Activated naive CD4-positive, alpha-beta T cell treated with anti-CD3 and anti-CD28 coated beads, Interleukin-2, amount 50 U/mL, for 16 hours (primary cell): ENCODE measurements at places on chromosomes 2 and 18.

DNA sequence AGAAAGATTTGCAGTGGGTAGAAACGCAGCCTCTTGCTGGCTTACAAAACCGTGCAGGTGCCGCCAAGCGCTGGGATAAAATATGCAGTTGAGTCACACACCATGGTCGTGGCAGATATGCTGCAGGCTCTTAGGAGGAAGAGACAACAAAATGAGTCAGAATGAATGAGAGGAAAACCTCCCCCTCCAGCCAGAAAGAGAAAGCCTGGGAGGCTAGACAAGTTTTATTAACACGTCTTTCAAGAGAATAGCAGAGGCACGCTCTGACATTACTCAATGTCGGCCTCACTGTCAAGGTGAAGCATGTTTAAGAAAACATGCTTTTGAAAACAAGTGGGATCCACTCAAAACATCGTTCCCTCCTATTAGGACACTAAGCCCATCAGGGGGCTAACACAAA lies 37.1 kb upstream of the ZCCHC2 start:
- DNase-seq: no peak

- no peak for DNase-seq
Measured at GRCh38 chr2:218513676-218514075, 54.5 kb downstream of the USP37 start.

GRCh38 chr18:69557282-69557681 lies 156.6 kb downstream of the DOK6 start:
- DNase-seq: no peak

- DNase-seq: peak; percentile 66
Measured at GRCh38 chr2:233081232-233081730, 21.1 kb downstream of the INPP5D start.

DNA sequence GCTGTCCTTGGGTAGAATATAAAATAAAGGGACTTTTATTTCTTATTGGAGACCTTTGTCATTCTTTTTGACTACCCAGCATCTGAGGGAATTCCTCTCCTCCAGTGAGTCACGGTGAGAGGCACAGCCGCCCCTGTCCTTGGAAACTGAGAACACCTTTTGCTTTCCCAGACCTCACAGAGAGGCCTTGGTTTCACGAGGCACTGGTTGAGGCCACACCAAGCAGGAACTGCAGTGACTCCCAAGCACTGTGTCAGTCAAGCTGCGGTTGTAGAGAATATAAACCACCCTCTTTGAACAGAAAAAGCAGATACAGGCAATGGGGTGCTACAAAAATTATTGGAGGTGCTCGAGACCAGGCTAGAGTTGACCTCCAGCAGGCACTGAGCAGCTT lies 16.4 kb downstream of the PRKAG3 start:
- DNase-seq: no peak

- no peak for DNase-seq
Measured at GRCh38 chr2:232411901-232412629, 5.4 kb downstream of the ALPG start.

DNA sequence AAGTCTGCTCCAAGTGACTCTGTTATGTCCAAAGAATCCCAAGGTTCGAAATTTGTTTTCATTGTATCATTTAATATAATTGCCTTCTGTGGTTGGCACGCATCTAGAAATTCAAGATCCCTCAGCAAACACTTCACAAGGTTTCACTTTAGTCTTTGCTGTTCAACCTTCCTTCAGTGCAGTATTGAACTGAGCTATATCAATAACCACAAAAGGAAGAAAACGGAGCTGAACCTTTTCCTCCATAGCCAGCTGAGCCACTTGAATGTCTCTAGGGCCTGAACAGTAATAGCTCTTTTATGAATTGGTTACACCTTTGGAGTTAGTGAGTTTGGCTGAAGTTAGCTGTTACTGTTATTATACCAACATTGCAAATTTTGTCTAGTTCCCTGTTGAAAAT lies 357.7 kb upstream of the HNRNPA3 start:
- no peak for DNase-seq

DNA sequence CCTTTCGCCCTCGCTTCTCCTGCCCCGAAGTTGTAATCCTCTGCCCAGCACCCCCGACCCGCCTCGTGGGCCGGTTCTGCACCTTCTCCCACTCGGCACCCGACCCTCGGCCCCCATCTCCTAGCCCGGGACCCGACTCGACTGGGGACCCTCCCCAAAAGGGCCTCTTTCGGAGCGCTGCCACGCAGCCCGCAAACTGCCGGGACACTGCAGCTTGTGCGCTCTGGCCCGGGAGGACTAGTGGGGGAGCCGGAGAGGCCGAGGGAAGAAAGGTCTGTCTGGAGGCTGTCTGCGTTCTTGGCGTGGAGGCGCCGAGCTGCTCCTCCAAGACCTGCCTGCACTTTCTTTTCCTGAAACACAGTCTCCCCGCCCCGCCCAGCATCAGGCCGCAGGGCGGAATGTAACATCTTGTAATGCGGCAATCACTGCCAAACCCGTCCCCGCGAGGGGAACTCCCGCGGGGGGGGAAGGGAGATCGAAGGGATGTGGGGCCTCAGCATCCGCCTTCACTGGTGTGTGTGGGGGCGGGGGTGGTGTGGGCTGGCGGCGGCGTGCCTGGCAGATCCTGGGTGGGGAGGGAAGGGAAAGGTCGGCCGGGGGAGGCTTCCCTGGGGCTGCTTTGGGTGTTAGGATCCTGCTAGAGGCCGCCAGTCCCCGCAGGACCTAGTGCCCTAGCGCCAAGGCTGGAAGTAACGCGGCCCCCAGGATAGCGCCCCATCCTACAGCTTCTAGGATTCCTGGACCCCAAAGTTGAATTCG lies 7.4 kb downstream of the DLX2 start:
- DNase-seq: peak; percentile 61

GRCh38 chr2:238131761-238132462 lies 6.6 kb upstream of the KLHL30 start:
- no peak for DNase-seq

DNA sequence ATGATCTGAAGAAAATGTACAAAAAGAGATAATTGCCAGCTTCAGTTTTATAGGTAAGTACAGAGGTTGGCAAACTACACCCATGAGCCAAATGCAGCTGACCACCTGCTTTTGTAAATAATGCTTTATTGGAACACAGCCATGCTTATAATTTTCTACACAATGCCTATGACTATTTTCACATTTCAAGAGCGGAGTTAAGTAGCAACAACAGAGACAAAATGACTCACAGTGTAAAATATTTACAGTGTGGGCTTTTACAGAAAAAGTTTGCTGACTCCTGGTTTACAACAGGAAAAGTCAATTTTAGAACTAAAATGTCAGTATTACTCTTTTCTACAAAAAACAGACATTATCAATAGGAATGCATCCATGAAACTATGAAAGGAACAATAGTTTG lies 26.0 kb downstream of the CWC22 start:
- DNase-seq: no peak

DNA sequence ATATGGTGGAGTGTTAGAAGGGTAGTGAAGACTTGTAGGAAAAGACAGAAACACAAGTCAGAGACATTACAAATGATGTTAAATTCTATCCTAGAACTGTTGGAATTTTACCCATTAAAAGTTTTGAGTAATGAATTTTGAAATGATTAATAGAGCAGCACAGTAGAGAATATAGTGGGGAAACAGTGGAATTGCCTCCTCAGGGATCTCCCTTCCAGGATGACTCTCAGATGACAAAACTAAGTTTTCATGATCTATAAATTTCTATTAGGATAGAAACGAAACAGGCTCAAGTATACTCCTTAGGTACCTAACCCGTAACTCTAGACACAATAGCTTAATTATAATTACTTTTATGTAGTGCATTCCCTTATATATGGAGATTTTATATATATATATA lies 86.7 kb downstream of the DPP4 start:
- DNase-seq: no peak

DNA sequence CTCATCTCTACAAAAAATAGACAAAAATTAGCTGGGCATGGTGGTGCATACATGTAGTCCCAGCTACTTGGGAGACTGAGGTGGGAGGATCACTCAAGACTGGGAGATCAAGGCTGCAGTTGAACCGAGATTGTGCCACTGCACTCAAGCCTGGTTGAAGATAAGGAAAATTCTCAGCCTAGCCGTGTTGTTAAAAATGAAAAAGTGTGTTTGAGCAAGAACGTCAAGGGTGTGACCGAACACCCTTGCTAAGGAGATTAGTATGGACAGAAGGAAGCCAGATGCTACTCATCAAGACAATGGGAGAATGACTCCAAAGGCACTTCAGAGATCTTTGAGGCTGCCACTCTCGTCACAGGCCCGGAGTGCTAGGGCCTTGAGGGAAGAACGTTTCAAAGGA lies 70.0 kb upstream of the NDUFV2 start:
- no peak for DNase-seq

- no peak for DNase-seq
Measured at GRCh38 chr18:74778191-74778847, 180.6 kb downstream of the ZNF407 start.

DNA sequence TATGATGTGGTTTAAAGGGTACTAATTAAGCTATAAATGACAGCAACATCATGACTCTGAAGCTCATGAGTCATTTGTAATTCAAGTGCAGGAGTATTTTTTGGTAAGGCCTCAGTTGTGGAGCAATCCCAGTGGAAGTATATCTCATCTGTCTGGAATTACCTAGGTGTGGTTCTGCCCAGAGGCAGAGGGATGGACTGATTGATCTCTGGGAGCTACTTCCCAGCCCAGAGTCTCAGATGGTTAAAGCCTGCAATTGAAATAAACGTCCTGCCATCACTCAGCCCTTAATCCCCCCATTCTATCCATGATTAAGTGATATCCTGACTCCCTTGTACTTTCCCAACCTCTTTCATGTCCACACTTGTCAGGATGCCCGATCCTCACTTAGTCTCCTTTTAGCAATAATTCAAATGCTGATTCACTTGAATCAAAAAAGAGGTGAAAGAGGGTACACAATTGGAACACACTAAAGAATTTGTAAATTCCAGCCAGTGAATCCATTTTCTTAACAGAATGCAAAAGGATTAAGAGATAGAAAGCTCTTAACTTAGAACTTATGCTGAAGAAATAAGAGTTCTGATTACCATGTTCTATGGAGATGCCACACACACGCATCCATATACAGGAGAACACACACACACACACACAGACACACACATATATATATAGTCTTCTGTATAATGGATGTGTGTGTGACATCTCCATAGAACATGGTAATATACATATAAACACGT lies 664.4 kb downstream of the NYAP2 start:
- no peak for DNase-seq

DNA sequence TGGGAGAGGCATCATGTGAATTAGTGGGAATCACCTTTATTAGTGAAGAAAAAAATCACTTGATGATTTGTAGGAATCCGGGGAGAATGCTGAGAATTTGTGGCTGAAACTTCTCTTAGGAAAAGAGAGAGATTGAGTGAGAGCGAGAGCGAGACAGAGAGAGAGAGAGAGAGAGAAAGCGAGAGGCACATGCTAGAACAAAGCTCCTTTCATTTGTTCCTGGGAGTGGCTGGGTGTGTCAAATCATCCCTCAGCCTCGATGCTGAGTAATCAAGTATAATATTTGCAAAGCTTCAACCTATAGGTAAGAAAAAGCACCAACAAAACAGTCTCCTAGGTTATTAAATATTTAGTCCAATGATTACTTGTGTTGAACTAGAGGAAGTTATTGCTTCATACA lies 4.4 kb upstream of the SERPINB5 start:
- no peak for DNase-seq

DNA sequence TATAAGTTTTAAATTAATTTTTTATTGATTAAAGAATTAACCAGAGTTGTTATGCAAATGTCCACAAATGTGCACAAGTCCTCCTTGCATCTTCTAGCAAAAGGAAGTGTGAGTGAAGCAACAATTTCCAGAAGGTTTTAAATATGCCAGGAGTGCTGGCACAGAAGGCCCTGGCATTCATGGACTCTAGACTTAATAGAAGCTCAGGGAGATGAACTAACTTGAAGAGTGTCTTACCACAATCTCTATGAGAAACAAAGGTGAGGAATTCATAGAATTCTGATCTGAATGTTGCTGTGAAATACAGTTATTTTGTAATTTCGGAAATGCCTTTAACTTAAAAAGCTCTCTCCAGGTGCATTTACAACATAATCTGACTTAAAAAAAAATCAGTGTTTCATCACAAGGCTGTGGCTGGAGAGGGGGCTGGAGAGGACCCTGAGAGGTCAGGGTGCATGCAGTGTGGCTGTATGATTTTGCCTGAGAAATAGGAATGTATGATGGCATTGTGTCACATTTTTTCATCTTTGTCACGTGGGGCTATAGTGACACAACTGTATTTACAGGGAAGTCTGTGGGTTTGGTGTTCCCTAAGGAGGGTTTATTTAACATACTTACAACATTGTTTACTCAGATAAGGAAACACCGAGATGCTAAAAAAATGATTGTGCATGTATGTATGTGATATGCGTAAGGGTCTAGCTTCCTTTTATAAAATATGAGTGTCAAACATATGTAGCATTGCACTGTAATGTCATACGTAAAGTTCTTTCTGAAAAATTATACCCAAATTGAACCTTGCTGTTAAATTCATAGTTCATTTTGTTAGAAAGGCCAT lies 66.2 kb downstream of the MAP4K4 start:
- no peak for DNase-seq

- DNase-seq: no peak
Measured at GRCh38 chr2:191688934-191689695, 11.2 kb downstream of the NABP1 start.

GRCh38 chr2:239688840-239689239 lies 288.0 kb upstream of the HDAC4 start:
- DNase-seq: no peak

GRCh38 chr2:174971868-174972781 lies 33.1 kb downstream of the CHN1 start:
- DNase-seq: no peak

- no peak for DNase-seq
Measured at GRCh38 chr18:6748241-6748640, 18.7 kb downstream of the ARHGAP28 start.

DNA sequence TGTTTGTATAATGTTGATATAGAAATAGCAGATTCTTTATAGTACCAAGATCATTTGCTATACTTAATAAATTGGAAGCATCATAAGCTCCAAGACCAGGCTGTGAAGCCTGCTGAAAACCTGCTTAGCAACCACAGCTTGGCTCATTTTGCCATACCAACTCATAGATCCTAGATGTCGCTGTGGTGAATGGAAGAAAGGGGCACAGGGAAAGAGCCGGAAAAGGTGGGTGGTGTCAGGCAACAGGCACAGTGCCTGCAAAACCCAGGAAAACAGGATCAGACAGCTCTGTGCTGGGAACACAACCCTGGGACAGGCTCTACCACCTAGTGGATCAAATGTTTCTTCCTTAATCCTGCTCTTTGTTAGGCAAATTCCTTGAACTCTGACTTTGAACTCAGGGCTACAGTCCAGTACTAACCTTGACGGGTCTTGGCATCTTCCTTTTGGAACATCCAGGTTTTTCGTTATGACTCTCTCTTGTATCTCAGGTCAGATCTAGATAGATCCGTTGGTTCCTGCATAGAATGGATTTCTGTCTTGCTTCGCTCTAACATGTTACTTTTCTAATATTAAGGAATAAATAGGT lies 31.6 kb downstream of the TWSG1 start:
- DNase-seq: no peak

GRCh38 chr2:7417845-7418742 lies 500.9 kb downstream of the RNF144A start:
- no peak for DNase-seq

GRCh38 chr2:178449700-178450523 lies 1.1 kb downstream of the PRKRA start:
- DNase-seq: no peak
